ENCODE measurements at places on chromosomes 4 and X.

DNA sequence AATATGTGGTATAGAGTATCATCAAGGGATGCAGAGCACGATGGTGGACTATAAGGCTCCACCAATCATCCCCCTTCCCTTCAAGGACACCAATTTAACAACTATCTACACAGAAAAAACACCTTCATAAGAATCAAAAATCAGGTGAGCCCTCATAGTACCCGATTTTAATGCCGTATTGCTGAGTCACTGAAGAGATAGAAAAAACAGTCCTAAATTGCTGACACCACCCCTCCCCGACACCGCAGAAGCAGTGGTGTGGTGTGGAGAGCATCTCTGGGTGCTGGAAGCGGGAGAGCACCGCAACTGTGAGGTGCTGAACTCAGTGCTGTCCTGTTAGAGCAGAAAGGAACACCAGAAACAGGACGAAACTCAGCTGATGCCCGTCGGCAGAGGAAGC, 49.3 kb downstream of the ABCB7 start:
- DNase-seq = no peak

DNA sequence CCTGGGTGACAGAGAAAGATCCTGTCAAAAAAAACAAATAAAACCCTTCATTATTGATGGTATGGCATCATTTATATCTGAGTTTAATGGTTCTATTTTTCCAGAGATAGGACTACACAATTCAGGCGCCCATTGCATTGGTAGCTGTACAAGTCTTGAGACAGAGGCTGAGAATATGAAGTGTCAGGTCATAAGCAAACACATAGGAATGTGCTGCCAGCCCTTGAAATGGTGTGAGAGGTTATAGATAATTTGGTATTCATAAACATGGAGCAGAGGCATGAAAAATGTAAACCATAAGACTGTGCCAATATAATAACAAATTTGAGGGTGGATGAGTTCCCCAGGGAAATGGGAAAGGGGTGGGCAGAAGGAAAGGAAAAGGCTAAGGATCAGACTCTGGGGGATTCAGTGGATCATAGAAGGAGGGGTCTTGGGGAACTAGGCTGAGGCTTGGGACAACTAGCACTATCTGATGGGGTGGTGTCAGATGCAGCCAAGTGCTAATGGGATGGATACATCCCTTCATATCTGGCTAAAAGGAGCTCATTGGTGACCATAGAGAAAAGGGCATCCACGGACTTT, 50.8 kb downstream of the MAOA start:
- DNase-seq = no peak

- DNase-seq = no peak
Measured at GRCh38 chr4:158053086-158053485, 119.7 kb downstream of the GASK1B start.

- no peak for DNase-seq
Measured at GRCh38 chr4:96356591-96357370, 516.9 kb downstream of the PDHA2 start.

DNA sequence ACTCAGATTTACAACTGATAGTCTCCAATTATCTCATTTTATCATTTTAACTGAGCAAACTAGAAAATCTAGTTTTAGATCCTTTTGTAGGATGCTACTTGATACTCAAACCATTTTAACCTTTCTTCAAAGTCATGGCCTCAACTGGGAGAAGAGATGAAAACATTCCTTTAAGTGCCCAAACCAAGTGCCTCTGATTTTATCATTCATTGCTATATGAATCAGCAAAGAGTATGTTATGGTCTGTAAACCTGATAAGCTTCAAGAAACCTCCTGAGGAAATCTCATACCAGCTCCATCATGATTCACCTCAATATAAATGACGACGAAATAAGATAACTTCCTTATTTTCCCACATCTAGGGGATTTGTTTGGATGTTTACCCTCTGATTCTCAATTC, 119.9 kb downstream of the FAM13A start:
- DNase-seq = no peak

DNA sequence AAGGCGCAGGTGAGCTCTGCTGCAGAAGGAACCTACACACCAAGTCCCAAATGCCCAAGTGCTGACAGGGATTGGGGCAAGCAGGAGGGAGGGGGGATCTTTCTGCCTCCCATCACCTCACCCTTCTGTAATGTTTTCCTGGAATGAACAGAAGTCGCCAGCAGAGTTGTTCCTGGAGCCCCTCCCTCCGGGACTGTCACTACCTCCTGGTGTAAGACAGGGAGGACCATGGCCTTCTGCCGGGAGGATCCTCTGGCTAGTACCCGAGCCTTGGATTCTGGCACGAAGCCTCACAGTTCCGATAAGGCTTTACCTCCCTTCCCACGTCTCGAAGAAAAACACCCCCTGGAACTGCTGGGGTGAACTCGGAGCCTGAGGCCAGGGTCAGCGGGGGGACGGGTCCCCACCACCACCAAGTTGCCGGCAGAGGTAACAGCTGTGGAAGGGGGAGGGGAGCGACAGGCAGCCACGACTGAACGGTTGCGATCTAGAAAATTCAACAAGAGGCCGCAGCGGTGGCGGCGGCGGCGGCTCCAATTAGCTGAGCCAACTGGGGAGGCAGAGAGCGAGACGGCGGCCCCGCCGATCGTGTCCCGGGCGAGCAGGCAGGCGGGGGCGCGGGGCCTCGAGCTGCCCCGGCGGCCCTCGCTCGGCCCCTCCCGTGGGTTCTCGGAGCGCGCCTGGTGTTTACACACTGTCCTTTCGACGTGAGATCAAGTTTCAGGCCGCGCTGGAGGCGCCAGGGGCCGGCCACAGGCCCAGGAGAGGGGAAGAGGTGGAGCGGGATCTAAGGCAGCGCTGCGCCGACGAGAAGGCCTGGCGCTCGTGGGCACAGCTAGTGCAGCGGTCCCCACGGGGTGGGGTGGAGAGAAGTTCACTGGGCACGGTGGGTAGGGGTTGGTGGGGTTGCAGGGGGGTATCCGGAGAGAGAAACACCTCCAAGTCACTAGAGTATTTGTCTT, 53.7 kb upstream of the BCOR start:
- no peak for DNase-seq

DNA sequence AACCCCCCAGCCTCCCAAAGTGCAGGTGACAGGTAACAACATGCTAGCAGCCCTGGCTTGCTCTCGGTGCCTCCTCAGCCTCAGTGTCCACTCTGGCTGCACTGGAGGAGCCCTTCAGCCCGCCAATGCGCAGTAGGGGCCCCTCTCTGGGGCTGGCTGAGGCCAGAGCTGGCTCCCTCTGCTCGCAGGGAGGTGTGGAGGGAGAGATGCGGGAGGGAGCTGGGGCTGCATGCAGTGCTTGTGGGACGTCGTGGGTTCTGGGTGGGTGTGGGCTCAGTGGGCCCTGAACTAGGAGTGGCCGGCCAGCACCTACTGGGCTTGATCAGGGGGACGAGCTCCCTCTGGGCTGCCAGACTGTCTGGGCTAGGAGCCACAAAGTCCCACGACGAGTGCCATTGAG, 14.4 kb downstream of the C4orf46 start:
- no peak for DNase-seq

Data from CD4-positive, alpha-beta T cell treated with Interleukin-10 for 1 hour (primary cell).